Esophagus squamous epithelium (tissue), 5 donors: ENCODE measurements at places on chromosomes 2 and 18. TPM values are rescaled to one million over a fixed set of nuclear protein-coding genes. Genes with fewer than 3 reads are reported as not detected.
A peak's percentile ranks its signal among the peaks of the same experiment; 100 is the strongest.

SLC35G4 gene
- total RNA-seq: not detected

PIEZO2 gene
- 2.5 TPM for total RNA-seq

SLC30A3 gene
- 0.18 TPM for total RNA-seq

DNA sequence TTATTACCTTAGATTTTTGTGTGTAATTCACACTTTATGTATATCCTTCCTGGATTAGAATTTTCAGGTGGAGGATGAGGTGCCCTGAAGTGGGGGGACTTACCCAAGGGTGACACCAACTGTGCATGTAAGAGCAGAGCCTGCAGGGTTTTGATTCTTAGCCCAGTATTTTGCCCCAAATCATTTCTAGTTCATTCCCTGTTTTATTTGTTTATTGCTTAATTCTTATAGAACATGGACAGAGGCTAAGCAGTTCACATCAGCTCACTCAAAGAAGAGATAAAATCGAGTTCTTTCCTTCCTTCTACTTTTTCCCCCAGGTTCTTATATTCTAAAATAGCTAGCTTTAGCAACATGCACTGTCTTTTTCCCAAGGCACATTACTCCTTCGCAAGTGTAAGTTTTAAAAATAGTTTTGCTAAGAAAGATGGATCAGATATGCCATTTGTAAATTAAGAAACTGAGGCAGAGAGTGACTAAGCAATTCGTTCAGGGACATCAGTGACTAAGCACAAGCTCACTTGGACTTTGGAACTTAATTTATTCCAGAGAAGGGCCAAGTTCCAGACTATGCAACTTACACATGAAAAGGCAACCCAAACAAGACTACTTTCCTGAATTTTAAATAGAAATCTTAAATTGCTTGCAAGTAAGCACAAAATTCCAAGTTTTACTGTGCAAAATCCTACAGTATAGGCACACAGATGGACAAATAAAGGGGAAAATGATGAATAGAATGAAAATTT is 427.9 kb upstream of the POU3F3 start:
- H3K27me3 ChIP-seq: no peaks in the 10 kb centered on the region
- no peak overlapping the region for H3K27ac ChIP-seq
- H3K36me3 ChIP-seq: no peaks in the 10 kb centered on the region
- no peak for DNase-seq
- no peaks in the 10 kb centered on the region for H3K4me1 ChIP-seq

- no peak overlapping the region for H3K27ac ChIP-seq
- H3K36me3 ChIP-seq: no peaks in the 10 kb centered on the region
- peaks cover 49% of the 10 kb centered on the region for H3K4me1 ChIP-seq
- no peak for DNase-seq
These were observed 50.4 kb upstream of the NABP1 start for GRCh38 chr2:191627518-191627917.

DNA sequence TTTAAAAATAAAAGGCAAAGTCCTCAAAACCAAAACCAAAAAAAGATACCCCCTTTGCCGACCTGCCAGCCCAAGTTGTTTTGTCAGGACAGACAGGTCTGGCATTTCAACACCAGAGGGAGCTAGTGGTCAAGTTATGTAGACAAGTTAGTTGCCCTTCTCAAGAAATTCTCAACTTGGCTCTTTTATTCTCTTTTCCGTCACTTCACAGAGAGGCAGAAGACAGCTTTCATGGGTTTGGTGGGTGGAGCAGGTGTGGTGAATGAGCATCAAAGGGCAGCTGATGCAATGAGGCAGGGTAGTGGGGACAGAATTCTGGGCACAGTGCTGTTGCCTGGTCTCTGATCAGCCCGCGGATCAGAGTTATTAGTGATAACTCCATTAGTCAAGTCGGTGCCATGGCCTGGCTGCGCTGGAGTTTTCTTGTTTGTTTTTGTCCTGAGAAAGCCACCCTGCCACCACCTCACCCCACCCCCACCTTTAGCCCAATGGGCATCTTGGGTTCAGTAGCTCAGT is 303.7 kb upstream of the EPAS1 start:
- H3K4me3 ChIP-seq: no peak overlapping the region
- no peaks in the 10 kb centered on the region for H3K27me3 ChIP-seq
- H3K27ac ChIP-seq: no peak overlapping the region
- peaks cover 17% of the 10 kb centered on the region for H3K4me1 ChIP-seq

- no peak for DNase-seq
- H3K27me3 ChIP-seq: peaks cover 28% of the 10 kb centered on the region
- H3K27ac ChIP-seq: peak overlapping the region; percentile 35
- H3K4me3 ChIP-seq: no peak overlapping the region
These were observed 84.9 kb upstream of the ZCCHC2 start for GRCh38 chr18:62438018-62438329.

DNA sequence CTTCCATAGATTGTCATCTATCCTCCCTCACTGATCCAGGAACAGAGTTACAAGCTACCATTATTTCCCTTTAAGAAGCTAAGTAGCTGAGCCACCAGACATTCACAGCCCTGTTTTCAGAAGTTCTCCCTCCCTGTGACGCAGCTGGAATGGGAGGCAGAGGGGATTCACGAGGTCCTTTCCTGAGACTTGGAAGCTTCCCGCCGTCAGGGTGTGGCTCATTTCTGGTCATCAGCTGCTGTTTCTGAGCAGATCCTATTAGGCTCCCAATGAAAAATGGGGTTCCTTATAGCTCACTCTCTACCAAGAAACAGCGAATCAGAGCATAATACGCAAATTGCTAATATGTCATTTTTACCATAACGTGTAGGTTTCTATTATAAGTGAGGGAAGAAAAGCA is 559.3 kb upstream of the ID2 start:
- DNase-seq: no peak
- H3K27me3 ChIP-seq: no peaks in the 10 kb centered on the region
- H3K27ac ChIP-seq: no peak overlapping the region
- H3K36me3 ChIP-seq: no peaks in the 10 kb centered on the region
- H3K4me3 ChIP-seq: no peak overlapping the region

GRCh38 chr2:107259408-107260195 is 373.6 kb upstream of the ST6GAL2 start:
- no peaks in the 10 kb centered on the region for H3K36me3 ChIP-seq
- H3K27ac ChIP-seq: no peak overlapping the region
- H3K4me3 ChIP-seq: no peak overlapping the region
- DNase-seq: no peak

GRCh38 chr2:231429152-231429551 is 33.6 kb downstream of the B3GNT7 start:
- no peaks in the 10 kb centered on the region for H3K4me1 ChIP-seq
- H3K36me3 ChIP-seq: no peaks in the 10 kb centered on the region
- DNase-seq: no peak
- H3K4me3 ChIP-seq: no peak overlapping the region
- H3K27me3 ChIP-seq: no peaks in the 10 kb centered on the region
- H3K27ac ChIP-seq: no peak overlapping the region
